Testis (tissue), 5 donors: ENCODE measurements at places on chromosomes 3 and 15.

DNA sequence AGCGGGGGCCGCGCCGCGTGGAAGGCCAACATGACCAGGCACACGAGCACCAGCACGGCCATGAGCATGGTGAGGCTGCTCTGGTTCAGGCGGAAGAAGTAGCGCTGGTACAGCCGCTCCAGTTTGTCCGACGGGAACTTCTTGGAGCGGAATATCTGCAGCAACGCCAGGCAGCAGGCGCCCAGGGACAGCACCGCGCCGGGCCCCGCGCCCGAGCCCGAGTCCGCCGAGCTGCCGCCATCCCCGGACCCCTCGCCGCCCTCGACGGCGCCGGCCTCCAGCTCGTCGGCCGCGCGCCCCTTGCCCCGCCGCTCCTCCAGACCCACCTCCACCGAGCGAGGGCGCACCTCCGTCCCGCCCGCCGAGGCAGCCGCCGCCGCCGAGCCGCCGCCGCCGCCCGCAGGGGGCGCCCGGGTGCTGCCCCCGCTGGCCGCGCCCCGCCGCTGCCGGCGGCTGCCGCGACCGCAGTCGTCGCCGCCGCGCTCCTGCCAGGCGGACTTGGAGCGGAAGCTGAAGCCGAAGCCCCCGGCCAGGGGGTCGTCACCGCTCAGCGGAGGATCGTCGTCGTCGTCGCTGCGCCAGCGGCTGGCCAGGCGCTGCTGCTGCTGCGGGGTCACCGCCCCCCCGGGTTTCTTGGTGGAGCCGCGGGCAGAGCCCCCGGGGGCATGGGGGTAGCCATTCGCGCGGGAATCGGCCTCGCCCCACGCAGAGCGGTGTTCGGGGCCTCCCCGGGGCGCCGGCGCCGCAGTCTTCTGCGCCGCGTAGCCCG lies 957 bp downstream of the ADCY5 start:
- peaks cover 9% of the 10 kb centered on the region for H3K4me1 ChIP-seq
- no peaks in the 10 kb centered on the region for H3K36me3 ChIP-seq
- peak overlapping the region; percentile 95 for H3K27ac ChIP-seq
- DNase-seq: no peak
- peak overlapping the region; percentile 75 for H3K4me3 ChIP-seq

DNA sequence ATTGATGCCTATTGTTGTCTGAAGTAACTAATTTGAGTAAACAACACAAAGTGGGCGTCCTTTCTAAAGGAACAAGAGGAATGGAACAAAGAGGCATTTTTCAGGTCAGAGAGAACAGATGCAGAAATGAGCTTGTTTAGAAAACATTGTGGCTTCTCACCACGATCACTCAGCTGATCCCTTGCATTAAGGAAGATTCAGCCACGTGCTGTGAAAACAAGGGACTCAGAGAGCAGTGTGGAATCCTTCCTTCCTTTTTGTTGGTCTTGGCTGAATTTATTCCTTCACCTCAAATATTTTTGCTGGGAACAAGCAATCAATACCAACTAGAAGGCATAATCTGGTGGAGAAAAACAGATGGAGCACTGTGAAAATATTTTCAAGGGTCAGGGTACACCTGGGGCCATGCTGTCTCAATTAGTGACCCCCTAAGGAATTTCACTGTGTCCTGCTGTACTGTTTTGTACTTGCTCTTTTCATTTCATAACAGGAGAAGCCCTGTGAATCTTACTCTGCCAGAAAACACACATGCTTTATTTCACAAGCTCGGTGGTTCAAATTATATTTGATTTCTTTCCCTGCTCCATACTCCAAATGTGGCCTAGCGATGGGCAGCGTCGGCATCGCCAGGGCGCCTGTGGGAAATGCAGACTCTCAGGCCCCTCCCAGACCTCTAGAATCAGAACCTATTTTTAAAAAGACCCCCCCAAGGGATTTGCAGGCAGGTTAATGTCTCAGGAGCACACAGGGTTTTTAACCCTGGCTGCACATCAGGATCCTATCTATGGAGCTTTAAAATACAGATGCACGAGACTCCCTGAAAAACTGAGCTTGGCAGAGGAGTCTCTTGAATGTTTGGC lies 11.6 kb upstream of the SLC6A20 start:
- no peaks in the 10 kb centered on the region for H3K27me3 ChIP-seq
- DNase-seq: no peak
- no peaks in the 10 kb centered on the region for H3K4me1 ChIP-seq
- no peaks in the 10 kb centered on the region for H3K36me3 ChIP-seq
- H3K4me3 ChIP-seq: no peak overlapping the region

GRCh38 chr3:5437783-5438323 lies 250.3 kb downstream of the EDEM1 start:
- DNase-seq: no peak
- H3K27ac ChIP-seq: no peak overlapping the region
- no peaks in the 10 kb centered on the region for H3K4me1 ChIP-seq
- no peak overlapping the region for H3K4me3 ChIP-seq

DNA sequence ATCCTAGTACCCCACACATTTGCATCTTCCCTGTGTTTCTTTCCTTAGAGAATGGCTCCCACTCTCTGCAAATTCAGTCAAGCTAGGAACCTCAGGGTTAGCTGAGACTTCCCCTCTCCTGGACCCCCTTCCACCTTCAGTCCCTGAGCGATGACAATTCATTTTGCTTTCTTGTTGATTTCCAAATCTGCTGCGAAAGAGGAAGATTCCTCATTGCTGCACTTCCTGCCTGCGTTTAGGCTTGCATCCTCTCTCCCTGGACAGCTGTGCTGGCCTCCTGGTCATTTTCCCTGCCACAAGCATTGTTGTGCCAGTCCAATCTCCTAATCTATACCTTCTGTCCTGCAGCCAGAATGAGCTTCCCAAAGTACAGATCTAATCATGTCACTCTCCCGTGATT lies 12.3 kb upstream of the DGKG start:
- H3K36me3 ChIP-seq: no peaks in the 10 kb centered on the region
- H3K27me3 ChIP-seq: no peaks in the 10 kb centered on the region
- DNase-seq: no peak
- no peaks in the 10 kb centered on the region for H3K4me1 ChIP-seq
- H3K27ac ChIP-seq: no peak overlapping the region

DNA sequence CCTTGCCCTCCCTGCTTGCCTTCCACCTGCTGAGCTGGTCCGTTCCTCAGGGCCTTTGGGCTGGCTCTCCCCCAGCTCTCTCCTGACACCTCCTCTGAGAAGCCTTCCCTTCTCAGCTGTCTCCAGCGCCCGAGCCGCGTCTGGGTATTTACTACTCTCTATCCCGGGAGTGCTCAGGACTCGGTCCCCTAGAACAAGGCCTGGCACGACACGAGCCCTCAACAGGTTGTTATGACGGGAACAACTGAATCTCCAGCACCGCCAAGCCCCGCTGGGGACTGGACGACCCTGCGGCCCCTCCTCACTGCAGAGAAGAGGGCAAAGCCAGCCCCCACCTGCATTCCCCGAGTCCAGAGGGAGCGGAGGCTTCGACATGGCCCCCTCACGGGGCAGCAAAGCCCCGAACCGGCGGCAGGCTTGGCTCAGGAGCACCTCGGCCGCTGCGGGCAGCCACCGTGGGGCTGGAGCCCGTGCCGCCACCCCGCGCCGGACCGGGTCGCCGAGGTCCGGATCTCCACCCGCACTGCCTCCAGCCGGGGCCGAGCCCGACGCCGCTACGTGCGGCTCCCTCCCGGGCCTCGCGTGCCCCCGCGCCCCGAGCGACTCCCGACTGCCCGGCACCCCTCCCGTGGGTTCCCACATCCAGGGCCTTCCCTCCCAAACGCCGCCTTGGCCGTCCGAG lies 792 bp downstream of the TPRA1 start:
- peak overlapping the region; percentile 92 for H3K27ac ChIP-seq
- DNase-seq: peak; percentile 37
- H3K27me3 ChIP-seq: no peaks in the 10 kb centered on the region
- no peaks in the 10 kb centered on the region for H3K36me3 ChIP-seq
- H3K4me3 ChIP-seq: peak overlapping the region; percentile 92
- peaks cover 34% of the 10 kb centered on the region for H3K4me1 ChIP-seq

DNA sequence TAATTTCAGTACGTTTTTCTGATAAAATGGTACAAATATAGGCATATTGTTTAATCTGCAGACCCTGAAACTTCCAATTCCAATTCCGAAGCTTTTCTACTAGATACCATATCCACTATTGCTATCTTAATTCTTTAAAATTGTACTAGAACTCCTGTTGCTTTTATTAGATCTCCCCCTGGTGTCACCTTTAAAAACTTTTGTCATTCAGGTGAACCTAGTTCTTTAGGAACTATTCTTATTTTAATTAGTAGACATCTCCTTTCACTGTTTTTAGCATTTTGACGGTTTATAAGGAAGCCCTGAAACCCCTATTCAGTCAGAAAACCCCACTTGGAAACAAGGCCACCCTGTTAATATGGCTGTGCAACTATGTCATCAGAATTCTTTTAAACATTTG lies 22.3 kb downstream of the C2CD4B start:
- no peaks in the 10 kb centered on the region for H3K36me3 ChIP-seq
- H3K4me1 ChIP-seq: peaks cover 7% of the 10 kb centered on the region
- no peaks in the 10 kb centered on the region for H3K27me3 ChIP-seq
- no peak overlapping the region for H3K27ac ChIP-seq

DNA sequence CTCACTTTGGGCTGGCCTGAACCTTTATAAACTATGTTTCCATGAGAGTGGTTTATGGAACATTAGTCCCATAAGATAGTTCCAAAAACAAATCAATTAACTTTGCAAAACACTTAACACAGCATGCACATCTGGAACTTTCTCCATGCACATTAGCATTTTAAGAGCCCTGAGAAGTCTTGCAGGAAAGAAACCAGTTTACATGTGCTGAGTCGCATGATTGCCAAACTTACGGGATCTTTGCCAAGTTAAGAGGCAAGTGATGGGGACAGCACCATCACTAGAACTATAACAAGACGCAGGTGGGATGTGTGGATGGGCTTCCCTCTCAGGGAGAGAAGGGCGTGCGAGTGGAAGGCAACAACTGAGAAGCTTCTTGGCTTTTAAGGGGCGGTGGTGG lies 20.7 kb downstream of the ADAMTS9 start:
- DNase-seq: no peak
- H3K4me3 ChIP-seq: no peak overlapping the region
- H3K27me3 ChIP-seq: no peaks in the 10 kb centered on the region
- H3K4me1 ChIP-seq: peaks cover 21% of the 10 kb centered on the region
- no peak overlapping the region for H3K27ac ChIP-seq
- no peaks in the 10 kb centered on the region for H3K36me3 ChIP-seq

GRCh38 chr3:115226844-115227445 lies 79.9 kb upstream of the ZBTB20 start:
- H3K27ac ChIP-seq: no peak overlapping the region
- H3K4me1 ChIP-seq: no peaks in the 10 kb centered on the region
- H3K36me3 ChIP-seq: no peaks in the 10 kb centered on the region
- H3K27me3 ChIP-seq: no peaks in the 10 kb centered on the region
- no peak for DNase-seq
- no peak overlapping the region for H3K4me3 ChIP-seq

DNA sequence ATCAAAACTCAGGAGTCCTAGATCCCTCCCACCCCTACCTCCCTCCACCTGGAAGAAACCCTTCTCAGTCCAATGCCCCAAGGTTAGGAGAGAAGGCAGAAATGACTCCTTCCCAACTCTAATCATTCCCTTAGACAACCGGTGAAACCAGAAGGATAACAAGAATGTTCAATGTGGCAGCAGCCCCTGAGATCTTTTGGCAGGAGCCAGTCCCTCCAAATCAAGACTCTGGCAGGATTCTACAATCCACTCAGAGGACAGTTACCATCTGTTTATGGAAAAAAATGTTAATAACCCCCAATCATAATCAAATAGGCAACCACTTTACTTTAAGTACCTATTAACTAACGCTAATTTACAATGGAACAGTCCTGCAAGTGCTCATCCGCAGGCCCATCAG lies 136.5 kb downstream of the NTRK3 start:
- H3K4me1 ChIP-seq: no peaks in the 10 kb centered on the region
- no peak overlapping the region for H3K27ac ChIP-seq
- H3K36me3 ChIP-seq: no peaks in the 10 kb centered on the region
- no peaks in the 10 kb centered on the region for H3K27me3 ChIP-seq
- no peak overlapping the region for H3K4me3 ChIP-seq

- H3K4me3 ChIP-seq: no peak overlapping the region
- H3K27ac ChIP-seq: no peak overlapping the region
- no peak for DNase-seq
- H3K27me3 ChIP-seq: no peaks in the 10 kb centered on the region
- H3K36me3 ChIP-seq: no peaks in the 10 kb centered on the region
Observed at GRCh38 chr15:39211108-39211979, 369.5 kb upstream of the THBS1 start.

DNA sequence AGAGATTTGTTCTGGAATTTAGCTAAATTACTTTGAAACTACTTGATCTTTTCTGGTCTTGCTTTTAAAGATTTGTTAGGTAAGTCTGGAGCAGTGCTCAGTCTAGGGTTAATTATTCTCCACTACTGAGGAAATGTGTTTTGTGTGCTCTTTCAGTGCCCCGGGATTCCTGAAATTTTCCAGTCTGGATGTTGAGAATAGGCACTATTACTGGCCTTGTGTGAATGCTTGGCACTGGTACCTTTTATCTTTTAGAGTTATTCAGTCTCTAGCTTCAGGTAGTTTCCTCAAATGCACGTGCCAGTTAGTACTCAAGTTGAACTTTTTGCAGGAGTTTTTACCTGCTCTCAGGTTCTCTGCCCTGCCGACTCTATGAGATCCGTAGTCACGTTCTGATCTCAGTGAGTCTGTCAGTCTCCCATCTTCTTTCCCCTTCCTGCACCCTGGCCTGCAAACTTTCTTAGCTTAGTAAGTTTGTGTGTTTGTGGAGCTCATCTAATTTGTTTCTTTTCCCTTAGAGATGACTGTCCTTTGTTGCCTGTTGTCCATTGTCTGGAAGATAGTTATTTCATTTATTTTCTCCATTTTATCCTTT lies 39.5 kb downstream of the TCF12 start:
- H3K4me1 ChIP-seq: no peaks in the 10 kb centered on the region
- H3K4me3 ChIP-seq: no peak overlapping the region
- H3K27me3 ChIP-seq: no peaks in the 10 kb centered on the region
- H3K36me3 ChIP-seq: no peaks in the 10 kb centered on the region

DNA sequence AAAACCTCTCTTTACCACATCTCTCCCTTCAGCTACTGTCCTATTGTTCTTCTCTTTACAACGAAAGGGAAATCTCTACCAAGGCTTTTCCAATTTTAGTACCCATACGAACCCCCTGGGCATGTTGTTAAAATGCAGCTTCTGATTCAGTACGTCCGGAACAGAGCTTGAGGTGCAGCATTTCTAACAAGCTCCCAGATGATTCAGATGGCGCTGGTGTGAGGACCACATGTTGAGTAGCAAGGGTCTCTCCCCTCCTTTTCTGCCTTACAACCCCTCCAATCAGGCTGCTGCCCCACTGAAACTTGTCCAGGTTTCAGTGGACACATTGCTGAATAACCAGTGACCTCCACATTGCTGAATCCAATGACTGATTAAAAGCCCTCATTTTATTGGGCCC lies 177.1 kb upstream of the FEZF2 start:
- no peaks in the 10 kb centered on the region for H3K27me3 ChIP-seq
- DNase-seq: no peak
- no peak overlapping the region for H3K27ac ChIP-seq
- no peaks in the 10 kb centered on the region for H3K36me3 ChIP-seq
- no peak overlapping the region for H3K4me3 ChIP-seq

GRCh38 chr3:183249006-183249718 lies 3.9 kb upstream of the B3GNT5 start:
- no peak for DNase-seq
- no peak overlapping the region for H3K4me3 ChIP-seq
- H3K27me3 ChIP-seq: no peaks in the 10 kb centered on the region
- no peaks in the 10 kb centered on the region for H3K4me1 ChIP-seq
- H3K27ac ChIP-seq: no peak overlapping the region
